ENCODE measurements at places on chromosomes 3 and 15.

- peak; percentile 86 for DNase-seq
Measured at GRCh38 chr3:50194128-50194902, 2.9 kb downstream of the GNAT1 start.

GRCh38 chr15:85630311-85630710 is 164.4 kb downstream of the KLHL25 start:
- no peak for DNase-seq

GRCh38 chr3:10279384-10280176 is 13.2 kb downstream of the GHRL start:
- no peak for DNase-seq

GRCh38 chr3:134307425-134307824 is 56.8 kb upstream of the RYK start:
- no peak for DNase-seq

- DNase-seq = no peak
Measured at GRCh38 chr3:17231537-17232261, 346.9 kb downstream of the PLCL2 start.

GRCh38 chr3:129940086-129940485 is 34.4 kb upstream of the TRH start:
- no peak for DNase-seq

GRCh38 chr3:59308001-59308400 is 258.2 kb upstream of the CFAP20DC start:
- DNase-seq = no peak

DNA sequence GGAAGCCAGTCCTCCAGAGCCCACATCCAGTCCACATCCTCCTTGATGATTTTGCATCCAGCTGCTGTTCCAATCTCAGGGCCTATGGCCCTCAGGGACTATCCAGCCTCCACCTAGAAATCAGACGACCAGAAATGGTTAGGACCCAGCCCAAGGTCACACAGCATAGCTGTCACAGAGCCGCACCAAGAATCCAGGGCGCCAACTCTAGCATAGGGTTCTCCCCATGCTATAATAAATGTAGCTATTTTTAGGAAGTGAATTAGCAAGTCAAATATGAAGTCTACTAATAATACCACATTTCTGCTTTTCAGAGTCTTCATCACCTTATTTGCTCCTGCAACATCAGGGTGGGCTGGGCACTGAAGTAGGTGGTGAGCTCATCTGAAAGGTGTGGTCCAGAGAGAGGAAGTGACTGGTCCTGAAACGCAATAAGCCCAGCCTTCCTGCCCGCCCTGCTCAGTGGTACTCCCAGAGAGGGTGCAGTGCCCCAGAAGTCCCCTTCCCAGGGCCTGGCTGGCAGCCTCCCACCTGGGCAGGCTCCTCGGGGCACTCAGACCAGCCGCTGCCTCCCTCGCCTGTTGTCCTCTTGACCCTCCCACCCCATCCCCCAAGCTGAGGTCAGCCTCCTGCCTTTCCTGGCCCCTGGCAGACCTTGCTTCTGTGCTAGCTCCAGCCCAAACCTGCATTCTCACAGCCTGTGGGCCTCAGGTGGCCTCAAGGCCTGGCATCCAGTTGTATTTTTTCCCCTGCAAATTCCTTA is 17.6 kb upstream of the CYP11A1 start:
- DNase-seq = peak; percentile 43

- DNase-seq = peak; percentile 76
Measured at GRCh38 chr15:68818066-68818768, 2.5 kb downstream of the ANP32A start.

DNA sequence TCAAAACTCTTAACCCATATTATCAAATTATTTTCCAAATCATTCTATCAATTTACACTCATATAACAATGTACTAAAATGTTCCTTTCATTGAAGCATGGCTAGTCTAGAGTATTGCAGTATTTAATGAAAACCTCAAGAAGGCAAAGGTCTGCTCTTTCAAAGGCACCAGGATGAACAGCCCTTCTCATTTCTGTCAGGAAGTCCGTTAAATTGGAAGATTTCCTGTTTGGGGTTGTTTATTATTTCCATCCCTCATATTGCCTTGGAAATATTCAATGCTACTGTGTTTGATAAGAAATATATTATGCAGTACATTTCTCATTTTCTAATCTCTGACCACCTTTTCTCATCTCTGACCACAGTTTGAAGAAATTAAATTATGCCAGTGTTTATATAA is 25.1 kb downstream of the ACKR4 start:
- no peak for DNase-seq

DNA sequence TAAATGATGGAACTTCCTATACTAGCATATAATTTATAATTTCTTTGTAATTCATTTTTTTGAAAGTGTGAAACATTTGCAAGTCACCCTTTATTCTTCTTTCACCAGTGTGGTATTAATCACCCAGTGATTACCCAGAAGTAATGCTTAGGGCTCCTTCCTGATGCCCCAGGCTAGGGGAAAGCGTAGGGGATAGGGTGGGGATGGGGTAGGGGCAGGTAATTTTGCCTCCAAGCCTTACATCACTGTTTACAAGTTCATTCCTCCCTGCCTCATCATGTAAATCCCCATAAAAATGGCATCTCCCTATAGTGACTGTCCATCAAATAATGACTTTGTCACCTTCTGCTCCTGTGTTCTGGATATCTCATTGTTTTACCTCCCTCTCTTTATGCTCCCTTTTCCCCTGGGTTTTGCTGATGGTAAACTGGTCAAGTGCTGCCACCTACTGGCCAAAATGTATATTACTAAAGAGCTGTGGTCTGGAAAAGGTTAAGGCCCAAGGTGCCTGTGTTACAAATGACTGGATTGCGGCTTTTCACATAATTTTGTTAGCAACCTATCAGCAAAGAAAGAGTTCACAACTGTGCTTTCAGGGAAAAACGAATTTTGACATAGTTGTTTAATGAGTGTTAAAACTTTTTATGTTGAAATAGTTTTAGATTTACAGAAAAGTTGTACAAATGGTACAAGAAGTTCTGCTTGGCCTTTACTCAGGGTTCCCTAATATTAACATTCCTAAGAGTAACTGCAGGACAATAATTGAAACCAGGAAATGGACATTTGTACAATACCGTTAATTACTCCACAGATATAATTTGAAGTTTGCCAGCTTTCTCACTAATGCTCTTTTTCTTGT is 54.7 kb downstream of the ONECUT1 start:
- DNase-seq = peak; percentile 77

GRCh38 chr3:68483601-68484000 is 448.7 kb downstream of the TAFA4 start:
- no peak for DNase-seq

GRCh38 chr3:193946945-193947344 is 189.0 kb upstream of the HES1 start:
- no peak for DNase-seq

DNA sequence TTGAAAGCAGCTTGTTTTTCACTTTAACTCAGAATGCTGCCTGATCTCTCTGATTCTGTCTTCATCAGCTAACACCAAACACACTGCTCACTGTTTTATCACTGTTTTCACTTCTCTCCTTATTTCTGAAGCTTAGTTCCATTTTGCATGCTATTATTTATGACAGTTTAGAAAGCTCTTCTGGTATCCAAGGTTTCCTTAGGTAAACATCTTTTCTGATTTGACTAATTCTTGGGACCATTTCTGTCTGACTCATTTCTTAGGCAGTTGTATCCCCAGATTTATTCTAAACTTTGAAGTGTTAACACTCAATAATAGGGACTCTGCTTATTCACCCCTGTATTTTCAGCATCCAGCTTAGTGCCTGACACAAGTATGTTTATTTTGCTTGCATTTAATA is 167.7 kb downstream of the BCHE start:
- no peak for DNase-seq

GRCh38 chr3:10778492-10779292 is 37.3 kb upstream of the SLC6A11 start:
- no peak for DNase-seq

- DNase-seq = peak; percentile 69
Measured at GRCh38 chr3:23055733-23056376, 147.3 kb upstream of the UBE2E2 start.

GRCh38 chr15:76483018-76483417 is 146.4 kb downstream of the ISL2 start:
- no peak for DNase-seq

DNA sequence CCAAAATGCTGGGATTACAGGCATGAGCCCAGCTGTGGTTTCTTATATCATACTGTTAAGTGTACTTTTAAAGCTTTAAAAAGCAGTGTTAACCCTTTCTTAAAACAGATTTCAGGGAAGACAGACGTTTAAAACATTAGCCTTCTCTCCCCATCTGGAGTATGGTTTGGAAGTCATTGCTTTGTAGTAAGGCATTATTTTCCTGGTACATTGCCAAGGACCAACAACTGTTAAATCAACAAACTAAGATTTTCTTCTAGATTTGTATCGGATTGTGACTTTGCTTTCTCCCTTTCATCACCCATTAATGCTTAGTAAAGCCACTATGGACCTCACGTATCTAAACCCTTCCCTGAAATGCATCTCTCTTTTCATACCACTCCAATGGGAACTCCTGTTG is 50.5 kb downstream of the UBE2E1 start:
- DNase-seq = no peak

- no peak for DNase-seq
Measured at GRCh38 chr3:183180784-183181295, 18.3 kb upstream of the LAMP3 start.

DNA sequence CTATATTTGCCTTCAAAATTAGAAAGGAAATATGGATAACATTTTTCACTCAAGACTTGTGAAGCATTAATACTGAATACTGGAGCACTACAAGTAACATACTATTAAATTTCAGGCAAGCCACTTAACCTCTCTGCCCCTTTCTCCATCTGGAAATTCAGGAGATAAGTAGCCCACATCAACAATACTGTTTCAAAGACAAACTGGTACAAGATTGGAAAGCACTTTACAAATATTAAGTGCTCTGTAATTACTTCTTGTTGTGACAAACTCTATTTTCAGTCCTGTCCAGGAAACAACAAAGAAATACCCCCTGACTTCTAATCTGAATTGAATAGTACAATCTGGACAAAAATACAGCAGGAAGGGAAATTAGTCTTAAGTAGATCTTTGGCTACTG is 49.3 kb downstream of the TMEM212 start:
- no peak for DNase-seq

- peak; percentile 48 for DNase-seq
Measured at GRCh38 chr3:120440001-120440703, 10.6 kb downstream of the FSTL1 start.

GRCh38 chr15:62280625-62281024 is 115.5 kb upstream of the C2CD4B start:
- DNase-seq = no peak

- no peak for DNase-seq
Measured at GRCh38 chr15:21260966-21261395, 179.3 kb downstream of the POTEB3 start.

GRCh38 chr15:38028869-38029268 is 94.4 kb downstream of the TMCO5A start:
- DNase-seq = no peak

- DNase-seq = no peak
Measured at GRCh38 chr3:120649830-120650233, 32.2 kb downstream of the HGD start.

- no peak for DNase-seq
Measured at GRCh38 chr3:70426071-70426470, 113.6 kb upstream of the MDFIC2 start.

DNA sequence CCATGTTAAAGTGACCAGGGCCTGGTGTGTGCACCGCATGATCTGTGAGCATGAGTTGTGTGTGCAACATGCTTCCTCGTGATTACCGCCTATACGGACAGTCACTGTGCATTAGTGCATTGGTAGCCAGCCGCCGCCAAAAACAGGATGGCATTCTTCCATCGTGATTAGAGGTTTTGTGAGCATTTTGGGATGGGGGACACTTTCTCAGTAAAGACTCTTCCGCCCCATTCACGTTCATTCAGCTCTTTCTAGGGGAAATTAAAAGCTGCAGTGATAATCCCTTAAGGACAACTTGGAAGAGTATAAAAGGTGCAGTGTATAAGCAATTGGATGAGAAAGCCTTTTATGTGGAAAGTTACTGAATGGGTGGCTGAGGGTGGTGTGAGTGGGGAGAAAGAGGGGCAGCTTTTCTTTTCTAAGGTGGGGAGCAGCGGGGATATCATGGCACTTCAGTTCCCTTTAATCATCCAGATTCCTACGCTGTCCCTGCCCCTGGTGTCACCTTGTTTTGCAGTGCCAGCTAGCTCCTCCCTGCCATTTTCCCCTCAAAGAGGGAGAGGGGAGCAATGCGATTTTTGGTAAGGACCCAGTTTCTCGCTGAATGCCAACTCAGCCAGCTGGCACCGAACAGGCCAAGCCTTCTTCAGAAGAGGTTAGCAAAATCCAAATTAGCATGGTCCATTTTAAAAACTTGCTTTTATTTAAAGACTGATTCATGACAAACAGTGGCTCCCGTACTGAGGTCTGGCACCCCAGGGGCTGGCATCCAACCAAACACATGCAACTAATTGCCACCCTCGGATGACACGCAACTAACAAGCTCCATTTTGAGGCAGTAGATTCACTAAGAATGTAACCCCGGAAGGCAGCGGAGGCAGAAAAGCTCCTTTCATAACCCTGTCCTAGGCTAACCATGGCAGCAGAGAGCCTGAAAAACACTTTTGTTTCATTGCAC is 447.8 kb downstream of the FHIT start:
- DNase-seq = no peak

DNA sequence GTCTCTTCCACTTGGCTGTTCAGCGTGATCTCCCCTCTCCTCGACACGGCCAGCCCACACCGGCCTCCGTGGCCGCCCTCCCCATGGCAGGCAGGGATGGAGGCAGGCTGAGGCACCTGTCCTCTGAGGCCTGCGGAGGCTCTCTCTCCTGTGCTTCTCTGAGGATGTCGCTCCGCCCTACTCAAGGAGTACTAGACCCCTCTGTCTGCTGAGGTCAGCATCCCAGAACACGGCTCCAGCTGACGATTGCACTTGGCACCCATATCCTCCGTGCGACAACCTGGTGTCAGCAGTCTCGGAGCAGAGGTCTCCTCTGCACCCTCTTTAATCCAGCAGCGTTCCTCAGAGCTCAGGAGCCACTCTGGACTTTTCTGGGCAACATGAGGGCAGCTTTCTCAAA is 322.6 kb downstream of the OCA2 start:
- DNase-seq = no peak

GRCh38 chr3:47428662-47429061 is 47.1 kb downstream of the SCAP start:
- no peak for DNase-seq

GRCh38 chr3:124396339-124396950 is 333.8 kb upstream of the UMPS start:
- no peak for DNase-seq

DNA sequence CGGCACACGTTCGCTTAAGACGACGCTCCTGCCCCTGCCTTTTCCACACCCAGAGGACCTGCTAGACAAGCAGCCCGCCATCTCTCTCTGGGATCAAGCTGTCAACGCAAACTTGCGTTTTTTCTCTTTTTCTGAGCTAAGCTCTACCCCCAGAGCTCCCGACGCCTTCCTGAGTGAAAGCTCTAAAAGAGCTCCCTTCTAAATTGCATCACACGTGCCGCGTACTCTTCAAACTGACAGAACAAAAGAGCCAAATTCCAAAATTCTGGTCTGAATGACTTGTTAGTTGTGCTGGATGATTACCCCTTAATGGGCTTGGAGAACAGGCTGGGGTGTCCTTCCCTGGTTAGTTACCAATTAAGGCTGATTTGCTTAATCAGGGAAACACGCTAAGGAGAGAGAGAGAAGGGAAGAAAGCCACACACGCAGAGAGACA is 81.2 kb downstream of the MDFIC2 start:
- DNase-seq = no peak

Data from AG20443 (cell line).